Naive thymus-derived CD8-positive, alpha-beta T cell (primary cell): ENCODE measurements at places on chromosomes 2 and 18.

DNA sequence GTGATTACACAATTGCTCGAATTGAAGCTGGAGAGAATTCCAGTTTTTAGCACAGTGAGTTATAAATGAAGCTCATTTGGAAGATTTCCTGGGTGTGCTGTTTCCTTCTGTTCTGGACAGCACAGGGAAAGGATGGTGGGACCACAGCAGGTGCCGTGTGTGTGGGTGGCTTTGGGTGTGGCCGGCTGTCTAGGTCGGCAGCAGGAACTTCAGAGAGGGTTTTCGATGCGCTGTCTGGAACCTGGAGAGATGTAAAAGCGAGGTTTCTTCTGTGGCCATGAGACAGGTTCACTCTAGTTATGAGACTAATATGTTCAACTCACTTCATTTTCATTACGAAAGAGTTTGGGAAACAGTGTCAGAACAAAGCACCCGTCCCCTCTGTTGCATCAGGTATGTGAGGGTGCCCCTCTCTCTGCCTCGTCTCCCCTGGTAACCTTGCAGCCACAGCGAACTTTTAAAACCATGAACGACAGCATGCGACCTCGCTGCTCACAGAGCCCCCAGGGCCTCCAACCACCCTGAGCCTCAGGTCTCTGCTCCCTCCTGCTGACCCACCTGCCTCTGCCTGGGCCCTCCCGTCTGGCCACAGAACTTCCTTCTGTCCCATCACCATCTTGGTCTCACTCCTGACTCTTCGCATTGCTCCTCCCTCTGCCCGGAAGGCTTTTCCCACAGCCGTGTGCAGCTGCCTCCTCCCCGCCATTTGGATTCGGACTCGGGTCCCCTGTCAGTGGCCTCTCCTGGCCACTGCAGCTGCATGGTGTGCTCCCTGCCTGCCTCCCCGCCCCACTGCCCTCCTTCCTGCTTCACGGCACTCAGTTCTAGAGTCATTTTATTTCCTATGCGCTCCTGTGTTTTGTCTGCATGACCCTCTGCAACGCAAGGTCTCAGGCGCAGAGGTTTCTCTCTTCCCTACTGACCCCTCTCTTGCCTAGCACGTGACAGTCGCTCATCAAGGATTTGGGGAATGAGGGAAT lies 151.2 kb downstream of the NDUFA10 start:
- no peak for DNase-seq

GRCh38 chr18:79942786-79943607 lies 8.5 kb downstream of the SLC66A2 start:
- no peak for DNase-seq

DNA sequence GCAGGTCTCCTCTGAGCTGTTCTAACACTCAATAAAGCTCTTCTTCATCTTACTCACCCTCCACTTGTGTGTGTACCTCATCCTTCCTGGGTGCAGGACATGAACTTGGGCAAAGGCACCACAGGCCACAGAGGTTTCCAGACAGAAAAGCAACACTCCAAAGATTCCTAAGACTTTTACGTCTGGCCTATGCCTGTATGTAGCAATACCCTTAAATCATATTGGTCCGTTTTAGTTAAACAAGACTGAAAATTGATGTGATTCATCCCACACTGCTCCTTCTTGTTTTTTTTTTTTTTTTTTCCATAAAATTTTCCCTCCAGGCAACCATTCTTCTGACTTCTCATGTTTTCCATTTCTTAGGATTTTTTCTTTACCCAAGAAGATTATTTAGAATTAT lies 404.3 kb downstream of the PID1 start:
- DNase-seq, result no peak

GRCh38 chr2:45242161-45242741 lies 233.0 kb upstream of the SIX2 start:
- no peak for DNase-seq

DNA sequence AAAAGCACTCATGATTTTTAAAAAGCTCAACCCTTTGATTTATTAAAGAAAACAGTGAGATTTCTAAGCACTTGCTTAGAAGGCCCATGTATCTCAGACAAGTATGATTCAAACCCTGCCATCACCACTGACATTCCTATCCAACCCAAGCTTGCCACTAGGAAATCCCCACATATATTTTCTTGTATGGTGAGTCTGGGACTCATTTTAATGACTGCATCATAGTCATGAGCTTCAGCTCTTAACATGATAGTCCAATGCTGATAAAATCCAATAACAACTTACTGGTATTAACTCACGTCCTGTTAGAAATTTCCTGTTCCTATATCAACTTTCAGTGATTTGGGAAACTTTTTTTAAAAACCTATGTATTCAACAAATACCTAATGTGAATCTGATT lies 39.4 kb upstream of the NCKAP5 start:
- no peak for DNase-seq

DNA sequence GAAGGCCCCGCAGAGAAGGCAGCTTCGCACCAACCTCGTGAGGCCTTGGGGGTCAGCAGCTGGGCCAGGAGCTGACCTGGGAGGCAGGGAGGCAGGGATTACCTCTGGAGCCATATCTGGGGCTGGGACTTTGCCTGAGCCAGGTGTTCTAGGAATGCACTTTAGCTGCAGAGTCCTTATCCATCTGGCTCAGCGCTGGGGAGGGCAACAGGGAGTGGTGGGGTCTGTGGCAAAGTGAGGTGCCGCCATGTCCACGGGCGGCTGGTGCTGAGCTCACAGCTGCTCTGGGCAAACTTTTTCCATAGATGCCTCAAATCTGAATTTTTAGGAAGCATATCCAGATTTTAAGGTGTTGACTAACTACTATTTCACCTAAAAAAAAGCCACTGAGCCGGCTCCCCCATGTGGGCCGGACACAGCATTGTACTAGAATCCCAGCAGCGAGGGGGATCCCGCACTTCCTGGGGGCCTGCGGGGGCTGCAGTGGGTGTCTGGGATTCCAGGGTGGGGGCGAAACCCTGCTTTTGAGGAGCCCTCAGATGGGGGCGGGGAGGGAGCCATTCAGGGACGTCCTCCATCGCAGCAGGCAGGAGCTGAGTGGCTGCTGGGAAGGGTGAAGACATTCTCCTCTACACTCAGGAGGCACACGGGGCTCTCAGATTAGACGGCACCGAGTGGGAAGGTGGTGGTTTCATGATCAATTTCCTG lies 34.6 kb downstream of the RTP5 start:
- DNase-seq, result no peak
